Activated CD4-positive, alpha-beta memory T cell treated with anti-CD3 and anti-CD28 coated beads for 36 hours (primary cell): ENCODE measurements at places on chromosomes 12 and 14. TPM values are rescaled to one million over a fixed set of nuclear protein-coding genes. Genes with fewer than 3 reads are reported as not detected.

BLOC1S1 gene
- total RNA-seq = 162 TPM

FLVCR2 gene
- total RNA-seq = 7.6 TPM

PCED1B gene
- 136 TPM for total RNA-seq

BDKRB2 gene
- total RNA-seq = 0.12 TPM

BMP4 gene
- total RNA-seq = not detected

KERA gene
- not detected for total RNA-seq

AMN gene
- total RNA-seq = not detected

NRL gene
- 1.2 TPM for total RNA-seq

BHLHE41 gene
- not detected for total RNA-seq

NAV3 gene
- total RNA-seq = not detected

GRCh38 chr12:45219621-45220020 lies 3.7 kb downstream of the ANO6 start:
- peaks cover 1% of the 10 kb centered on the region for H3K36me3 ChIP-seq
- no peak overlapping the region for H3K27ac ChIP-seq
- no peaks in the 10 kb centered on the region for H3K27me3 ChIP-seq
- DNase-seq = no peak

DNA sequence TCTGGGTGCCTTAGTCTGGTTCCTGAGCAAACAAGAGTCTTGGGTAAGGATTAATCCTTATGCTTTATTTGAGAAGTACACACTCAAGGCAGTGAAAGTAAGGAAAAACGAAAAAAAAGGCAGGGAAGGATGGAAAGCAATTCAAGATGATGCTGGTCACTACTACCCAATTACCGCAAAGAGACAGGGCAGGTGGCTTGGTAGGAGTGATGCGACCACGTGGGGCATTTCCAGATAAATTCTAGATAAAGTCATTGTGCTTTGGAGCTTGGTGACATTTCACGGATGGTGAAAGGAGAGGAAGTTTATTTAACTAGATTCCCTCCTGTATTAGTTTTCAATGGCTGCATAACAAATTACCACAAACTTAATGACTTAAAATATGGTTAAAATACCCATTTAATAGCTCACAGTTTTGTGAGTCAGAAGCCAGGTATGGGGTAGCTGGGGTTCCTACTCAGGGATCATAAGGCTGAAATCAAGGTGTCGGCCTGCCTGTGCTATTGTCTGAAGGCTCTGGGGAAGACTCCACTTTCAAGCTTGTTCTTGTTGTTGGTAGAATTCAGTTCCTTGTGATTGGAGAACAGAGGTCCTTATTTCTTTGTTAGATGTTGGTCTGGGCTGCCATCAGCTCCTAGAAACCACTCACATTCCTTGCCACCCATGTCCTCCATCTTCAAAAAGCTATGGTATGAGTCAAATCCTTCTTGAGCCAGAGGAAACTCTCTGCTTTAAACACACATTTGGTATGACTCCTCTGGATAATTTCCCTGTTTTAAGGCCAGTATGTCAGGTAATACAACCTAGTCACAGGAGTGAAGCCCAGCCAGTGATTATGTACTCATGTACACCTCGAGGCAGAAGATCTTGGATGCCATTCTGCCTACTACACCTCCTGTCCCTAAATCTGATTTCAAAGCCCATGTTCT lies 5.6 kb upstream of the HMGA2 start:
- H3K4me1 ChIP-seq = peaks cover 6% of the 10 kb centered on the region
- H3K36me3 ChIP-seq = no peaks in the 10 kb centered on the region

- peaks cover 41% of the 10 kb centered on the region for H3K4me1 ChIP-seq
- peaks cover 50% of the 10 kb centered on the region for H3K36me3 ChIP-seq
These were observed 865 bp upstream of the ZFP36L1 start for GRCh38 chr14:68793734-68794129.

GRCh38 chr14:88791629-88792472 lies 902 bp downstream of the EML5 start:
- peak overlapping the region; percentile 89 for H3K4me3 ChIP-seq
- peaks cover 25% of the 10 kb centered on the region for H3K4me1 ChIP-seq
- H3K27ac ChIP-seq = peak overlapping the region; percentile 74

- no peak for DNase-seq
- no peaks in the 10 kb centered on the region for H3K36me3 ChIP-seq
- no peaks in the 10 kb centered on the region for H3K4me1 ChIP-seq
- no peak overlapping the region for H3K4me3 ChIP-seq
- peaks cover 23% of the 10 kb centered on the region for H3K27me3 ChIP-seq
These were observed 1.8 kb upstream of the FAM222A start for GRCh38 chr12:109711596-109712461.

DNA sequence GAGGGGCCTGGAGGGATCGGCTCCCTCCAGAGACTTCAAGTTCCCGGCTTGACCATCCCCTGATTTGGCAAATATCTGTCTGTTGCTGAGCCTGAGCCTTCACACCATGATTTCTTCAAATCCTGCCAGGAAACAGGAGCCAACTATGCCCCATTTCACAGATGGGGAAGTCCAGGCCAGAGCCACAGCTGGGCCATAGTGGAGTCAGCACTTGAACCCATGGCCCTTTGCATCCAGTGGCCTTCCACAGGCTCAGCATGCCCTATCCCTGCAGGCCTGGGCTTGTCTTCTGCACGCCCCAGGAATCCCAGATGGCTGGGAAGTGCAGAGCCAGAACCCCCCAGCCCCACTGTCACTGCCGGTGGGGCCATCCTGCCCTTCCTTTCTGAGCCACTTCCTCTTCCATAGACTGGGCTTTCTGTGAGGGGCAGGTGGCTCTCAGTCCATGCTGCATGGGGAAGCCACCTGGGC lies 44.9 kb downstream of the CYP46A1 start:
- H3K4me1 ChIP-seq = no peaks in the 10 kb centered on the region
- no peaks in the 10 kb centered on the region for H3K36me3 ChIP-seq
- peaks cover 35% of the 10 kb centered on the region for H3K27me3 ChIP-seq
- H3K27ac ChIP-seq = no peak overlapping the region
- no peak overlapping the region for H3K4me3 ChIP-seq
- peak; percentile 6 for DNase-seq

DNA sequence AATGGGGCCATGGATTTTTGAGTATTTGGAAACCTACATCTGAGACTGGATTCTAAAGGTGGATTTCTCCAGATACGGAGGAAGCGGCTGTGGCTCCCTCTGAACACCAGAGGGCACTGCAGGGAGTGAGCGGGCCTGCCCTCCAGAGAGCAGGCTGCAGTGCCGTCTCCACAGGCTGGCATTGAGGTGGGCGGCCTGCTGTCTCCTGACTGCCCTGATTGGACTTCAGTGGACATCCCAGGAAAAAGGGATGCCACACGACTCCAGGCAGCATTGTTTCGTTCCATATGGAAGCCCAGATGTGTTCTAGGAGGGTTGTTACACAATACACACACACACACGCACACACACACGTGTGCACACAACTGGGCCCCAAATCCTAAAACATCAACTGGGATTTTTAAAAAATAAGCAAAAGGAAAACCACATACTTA lies 20.9 kb upstream of the ANO2 start:
- peaks cover 4% of the 10 kb centered on the region for H3K27me3 ChIP-seq
- no peak overlapping the region for H3K4me3 ChIP-seq
- peak; percentile 57 for DNase-seq
- no peak overlapping the region for H3K27ac ChIP-seq

- H3K36me3 ChIP-seq = peaks cover 5% of the 10 kb centered on the region
- H3K4me3 ChIP-seq = no peak overlapping the region
- no peak overlapping the region for H3K27ac ChIP-seq
- H3K27me3 ChIP-seq = no peaks in the 10 kb centered on the region
- peaks cover 18% of the 10 kb centered on the region for H3K4me1 ChIP-seq
These were observed 16.6 kb upstream of the MCRS1 start for GRCh38 chr12:49584591-49584990.

- no peaks in the 10 kb centered on the region for H3K4me1 ChIP-seq
- H3K4me3 ChIP-seq = no peak overlapping the region
- no peak for DNase-seq
- H3K27me3 ChIP-seq = no peaks in the 10 kb centered on the region
- H3K27ac ChIP-seq = no peak overlapping the region
These were observed 111.2 kb upstream of the NPAS3 start for GRCh38 chr14:32827514-32827913.

GRCh38 chr12:6538420-6539313 lies 4.3 kb downstream of the GAPDH start:
- peak overlapping the region; percentile 96 for H3K4me3 ChIP-seq
- H3K36me3 ChIP-seq = peaks cover 47% of the 10 kb centered on the region
- H3K27ac ChIP-seq = peak overlapping the region; percentile 100
- H3K4me1 ChIP-seq = peaks cover 58% of the 10 kb centered on the region
- DNase-seq = no peak
- no peaks in the 10 kb centered on the region for H3K27me3 ChIP-seq

DNA sequence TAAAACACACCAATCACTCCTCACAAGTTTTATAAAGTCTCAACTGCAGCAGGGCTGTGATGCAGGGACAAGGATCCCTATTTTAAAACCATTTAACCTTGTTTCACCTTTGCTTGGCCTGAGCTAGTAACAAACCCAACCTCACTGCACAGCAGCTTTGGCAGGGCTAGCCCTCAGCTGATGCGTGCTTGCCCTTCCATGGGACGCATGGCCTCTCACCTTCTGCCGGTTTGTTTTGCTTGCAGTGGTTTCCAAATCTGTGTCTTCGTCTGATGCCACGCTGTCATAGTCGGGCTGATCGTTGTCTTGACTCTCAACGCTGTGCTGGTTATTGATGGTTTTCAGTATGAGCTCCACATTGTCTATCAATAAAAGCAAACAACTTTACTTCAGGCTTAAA lies 43.3 kb downstream of the GIT2 start:
- H3K27ac ChIP-seq = peak overlapping the region; percentile 56
- peaks cover 17% of the 10 kb centered on the region for H3K4me1 ChIP-seq
- DNase-seq = no peak
- no peaks in the 10 kb centered on the region for H3K27me3 ChIP-seq

DNA sequence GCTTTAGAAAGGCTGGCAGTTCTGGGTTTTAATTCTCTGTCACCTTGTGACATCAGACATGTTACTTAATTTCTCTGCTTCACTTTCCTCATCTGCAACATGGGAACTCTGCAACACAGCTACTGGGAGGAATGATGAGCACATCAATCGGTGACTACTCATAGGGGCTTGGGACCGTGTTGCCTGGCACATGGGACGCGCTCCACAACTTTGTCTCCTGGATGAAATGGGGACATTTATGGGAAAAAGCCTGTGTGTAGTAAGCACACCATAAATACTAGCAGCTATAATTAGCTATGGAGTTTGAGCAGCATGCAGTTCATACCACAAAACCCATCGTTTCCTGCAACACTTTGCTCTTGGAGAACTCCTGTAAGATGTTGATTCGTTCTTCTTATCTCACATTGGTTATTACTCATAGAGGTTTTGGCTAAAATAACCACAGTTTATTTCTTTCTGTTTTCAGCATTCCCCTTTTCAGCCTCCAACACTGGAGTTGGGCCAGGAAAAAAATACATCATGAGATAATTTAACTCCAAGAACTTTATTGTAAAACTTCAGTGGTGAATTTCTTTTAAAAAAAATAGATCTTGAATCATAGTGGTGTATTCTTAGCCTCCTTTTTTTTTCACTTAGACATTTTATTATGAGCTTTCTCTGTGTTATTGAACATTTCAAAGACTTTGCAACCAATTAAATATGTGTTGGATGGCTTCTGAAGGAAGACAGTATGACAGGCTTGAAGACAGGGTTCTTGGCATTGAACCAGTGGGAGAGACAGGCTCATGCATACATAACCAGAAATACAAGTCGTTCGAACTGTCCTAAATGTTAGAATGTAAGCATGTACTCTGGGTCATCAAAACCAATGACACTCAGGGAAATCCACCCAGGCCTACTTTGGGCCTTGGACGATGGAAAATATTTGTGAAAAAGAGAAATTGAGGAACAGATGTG lies 72.7 kb downstream of the RIN3 start:
- H3K36me3 ChIP-seq = no peaks in the 10 kb centered on the region
- peak overlapping the region; percentile 66 for H3K27ac ChIP-seq
- H3K4me1 ChIP-seq = peaks cover 69% of the 10 kb centered on the region
- H3K27me3 ChIP-seq = no peaks in the 10 kb centered on the region
- peak overlapping the region; percentile 25 for H3K4me3 ChIP-seq

DNA sequence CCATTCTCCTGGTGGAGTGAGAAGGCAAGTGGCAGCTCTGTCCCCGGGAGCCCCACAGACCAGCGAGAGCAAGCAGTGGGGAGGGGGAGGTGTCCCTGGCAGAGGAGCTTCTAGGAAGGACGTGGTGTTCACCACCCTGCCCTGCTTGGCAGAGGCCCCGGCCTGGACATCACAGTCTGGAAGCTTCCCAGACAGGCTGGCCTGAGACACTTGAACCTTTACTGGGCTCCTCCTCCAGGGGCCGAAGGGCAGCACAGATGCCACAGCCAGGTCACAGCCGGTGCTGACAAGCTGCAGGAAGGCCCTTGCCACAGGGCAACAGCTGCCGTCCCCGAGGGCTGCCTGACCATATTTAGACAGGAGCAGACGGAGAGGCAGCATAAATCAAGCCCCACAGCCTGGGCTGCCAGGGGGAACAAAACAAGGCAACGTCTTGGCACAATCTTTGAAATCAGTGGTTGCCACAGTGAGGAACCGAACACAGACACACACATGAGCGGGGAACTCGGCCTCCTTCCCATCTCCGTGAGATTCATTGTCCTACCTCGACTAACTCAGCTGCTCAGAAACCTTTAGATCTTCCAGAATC lies 28.5 kb downstream of the PRIMA1 start:
- H3K4me1 ChIP-seq = no peaks in the 10 kb centered on the region
- no peak overlapping the region for H3K4me3 ChIP-seq
- peaks cover 8% of the 10 kb centered on the region for H3K27me3 ChIP-seq
- no peaks in the 10 kb centered on the region for H3K36me3 ChIP-seq

- DNase-seq = no peak
- H3K4me1 ChIP-seq = no peaks in the 10 kb centered on the region
- peaks cover 2% of the 10 kb centered on the region for H3K27me3 ChIP-seq
- no peaks in the 10 kb centered on the region for H3K36me3 ChIP-seq
- no peak overlapping the region for H3K27ac ChIP-seq
These were observed 144.4 kb downstream of the SEC23A start for GRCh38 chr14:38958589-38958988.

- H3K27ac ChIP-seq = no peak overlapping the region
- H3K4me3 ChIP-seq = no peak overlapping the region
- no peaks in the 10 kb centered on the region for H3K4me1 ChIP-seq
- peaks cover 3% of the 10 kb centered on the region for H3K27me3 ChIP-seq
- H3K36me3 ChIP-seq = no peaks in the 10 kb centered on the region
These were observed 121.6 kb downstream of the SRGAP1 start for GRCh38 chr12:63965936-63966605.

- H3K4me3 ChIP-seq = peak overlapping the region; percentile 98
- peaks cover 47% of the 10 kb centered on the region for H3K36me3 ChIP-seq
- H3K4me1 ChIP-seq = peaks cover 34% of the 10 kb centered on the region
- DNase-seq = peak; percentile 29
- H3K27me3 ChIP-seq = peaks cover 5% of the 10 kb centered on the region
These were observed 821 bp downstream of the TMEM106C start for GRCh38 chr12:47964106-47964728.

DNA sequence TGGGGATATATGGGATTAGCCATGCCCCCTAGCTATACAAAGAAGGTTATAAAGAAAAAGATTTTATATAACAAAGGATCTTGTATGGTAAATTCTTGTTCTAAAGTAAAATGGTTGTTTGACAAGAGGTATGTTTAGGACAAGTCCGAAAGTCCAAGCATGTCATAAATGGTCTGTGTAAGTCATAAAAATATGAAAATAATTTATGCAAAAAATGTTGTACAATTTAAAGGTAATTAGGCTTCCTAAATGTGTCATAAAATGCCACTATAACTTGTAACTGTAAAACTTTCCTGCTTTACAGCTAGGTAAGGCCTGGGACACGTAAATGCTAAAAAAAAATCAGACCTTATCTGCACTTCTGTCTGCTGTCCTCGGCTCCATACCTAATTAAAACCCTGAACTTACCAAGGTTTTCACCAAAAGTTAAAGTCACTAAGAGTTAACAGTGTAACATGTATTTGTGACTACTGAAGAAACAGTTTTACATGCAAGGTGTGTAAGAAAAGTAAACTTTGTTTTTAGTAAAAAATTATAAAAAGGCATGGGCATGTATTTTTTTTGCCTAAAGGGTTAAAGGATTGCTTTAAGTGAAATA lies 110.0 kb upstream of the RESF1 start:
- no peak for DNase-seq
- H3K36me3 ChIP-seq = peaks cover 14% of the 10 kb centered on the region
- H3K4me1 ChIP-seq = no peaks in the 10 kb centered on the region
- no peaks in the 10 kb centered on the region for H3K27me3 ChIP-seq
- H3K27ac ChIP-seq = no peak overlapping the region
- H3K4me3 ChIP-seq = no peak overlapping the region
